Cardiac ventricle fibroblast (primary cell): ENCODE measurements at places on chromosomes 16 and 17. TPM values are rescaled to one million over a fixed set of nuclear protein-coding genes. Genes with fewer than 3 reads are reported as not detected.

The PPP4C gene
- total RNA-seq = 50.5 and 56.4 TPM in 2 replicates

The ANKFY1 gene
- 39.3 and 39.6 TPM in 2 replicates for total RNA-seq

The UMOD gene
- total RNA-seq = not detected in 2 replicates

The ENDOV gene
- 22.7 and 28.1 TPM in 2 replicates for total RNA-seq

The DNAI2 gene
- not detected in 2 replicates for total RNA-seq

The PPP1R27 gene
- total RNA-seq = not detected in 2 replicates

The SOST gene
- not detected in 2 replicates for total RNA-seq

The C17orf58 gene
- 8.0 and 15.3 TPM in 2 replicates for total RNA-seq

The FOXN1 gene
- not detected in 2 replicates for total RNA-seq

The PABPN1L gene
- total RNA-seq = not detected in 2 replicates

The SLC47A2 gene
- total RNA-seq = not detected in 2 replicates

The DPEP2 gene
- not detected in 2 replicates for total RNA-seq

The IL4R gene
- 18.7 and 19.8 TPM in 2 replicates for total RNA-seq

The KLHL10 gene
- not detected in 2 replicates for total RNA-seq

The KRT39 gene
- not detected in 2 replicates for total RNA-seq

The GRB7 gene
- total RNA-seq = 0.29 and 0.44 TPM in 2 replicates

The AIPL1 gene
- total RNA-seq = not detected in 2 replicates

The ZFP3 gene
- total RNA-seq = 1.00 and 2.2 TPM in 2 replicates

The TNS4 gene
- total RNA-seq = under 0.01 and 0.06 TPM in 2 replicates

The DLG4 gene
- 17.7 and 21.6 TPM in 2 replicates for total RNA-seq

The CA5A gene
- total RNA-seq = not detected in 2 replicates

The VAT1L gene
- total RNA-seq = 0.06 and 0.10 TPM in 2 replicates

The KRTAP4-4 gene
- not detected in 2 replicates for total RNA-seq

The KRTAP3-2 gene
- not detected in 2 replicates for total RNA-seq

The KCTD5 gene
- 16.0 and 17.8 TPM in 2 replicates for total RNA-seq

The TM4SF5 gene
- total RNA-seq = not detected in 2 replicates
